Suppressor macrophage (primary cell): ENCODE measurements at places on chromosomes 6 and 20.

DNA sequence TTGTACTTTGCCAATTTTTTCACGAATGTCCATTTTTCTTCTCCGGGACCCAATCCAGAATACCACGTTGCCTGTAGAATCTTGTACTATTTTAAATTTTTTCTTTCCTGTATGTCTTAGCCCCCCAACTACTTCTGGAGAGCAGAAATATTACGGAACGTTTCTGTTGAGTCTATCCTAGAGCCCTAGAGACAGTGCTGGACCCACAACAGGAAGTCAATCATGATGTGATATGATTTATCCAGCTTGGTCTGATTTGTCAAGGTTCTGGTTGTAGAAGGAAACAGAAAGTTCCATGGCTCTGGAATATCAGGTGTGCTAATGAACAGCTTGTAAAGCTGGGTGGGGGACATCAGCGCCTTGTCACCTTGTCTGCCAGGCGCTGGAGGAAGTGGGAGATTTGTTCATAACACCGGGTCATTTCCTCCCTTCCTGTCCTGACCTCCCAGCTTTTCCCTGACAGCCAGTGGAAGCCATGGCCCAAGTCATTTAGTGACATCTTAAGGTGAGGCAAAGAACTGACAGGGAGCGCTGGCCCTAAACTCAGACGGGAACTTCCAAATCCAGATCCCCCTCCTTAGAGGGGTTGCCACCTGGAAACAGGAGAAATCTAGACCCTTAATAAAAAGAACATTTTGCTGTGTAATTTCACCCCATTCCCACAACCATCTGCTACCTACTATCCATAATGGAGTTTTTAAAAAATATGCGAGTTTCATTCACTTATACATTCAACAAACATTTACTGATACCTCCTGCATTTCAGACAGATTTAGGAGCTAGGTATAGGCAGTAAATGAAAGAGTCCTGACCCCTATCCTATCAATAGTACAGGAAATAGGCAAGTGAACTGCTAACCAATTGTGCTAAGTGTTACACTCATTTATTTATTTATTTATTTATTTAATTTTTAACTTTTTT is 130.5 kb downstream of the ZFP64 start:
- DNase-seq: no peak

DNA sequence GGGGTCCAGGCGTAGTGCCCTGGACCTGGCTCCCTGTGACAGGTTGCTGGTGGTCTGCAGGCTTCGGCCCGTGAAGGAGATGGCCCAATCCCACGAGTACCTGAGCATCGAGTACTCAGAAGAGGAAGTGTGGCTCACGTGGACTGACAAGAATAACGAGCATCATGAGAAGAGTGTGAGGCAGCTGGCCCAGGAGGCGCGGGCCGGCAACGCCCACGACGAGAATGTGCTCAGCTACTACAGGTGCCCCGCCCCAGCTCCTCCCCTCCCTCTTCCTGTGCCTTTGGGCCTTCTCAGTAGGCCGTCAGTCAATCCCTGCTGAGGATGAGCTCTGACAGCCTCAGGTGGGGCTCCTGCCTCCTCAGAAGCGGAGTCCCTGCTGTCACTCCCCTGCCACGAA is 42.6 kb downstream of the UQCC2 start:
- DNase-seq: no peak

DNA sequence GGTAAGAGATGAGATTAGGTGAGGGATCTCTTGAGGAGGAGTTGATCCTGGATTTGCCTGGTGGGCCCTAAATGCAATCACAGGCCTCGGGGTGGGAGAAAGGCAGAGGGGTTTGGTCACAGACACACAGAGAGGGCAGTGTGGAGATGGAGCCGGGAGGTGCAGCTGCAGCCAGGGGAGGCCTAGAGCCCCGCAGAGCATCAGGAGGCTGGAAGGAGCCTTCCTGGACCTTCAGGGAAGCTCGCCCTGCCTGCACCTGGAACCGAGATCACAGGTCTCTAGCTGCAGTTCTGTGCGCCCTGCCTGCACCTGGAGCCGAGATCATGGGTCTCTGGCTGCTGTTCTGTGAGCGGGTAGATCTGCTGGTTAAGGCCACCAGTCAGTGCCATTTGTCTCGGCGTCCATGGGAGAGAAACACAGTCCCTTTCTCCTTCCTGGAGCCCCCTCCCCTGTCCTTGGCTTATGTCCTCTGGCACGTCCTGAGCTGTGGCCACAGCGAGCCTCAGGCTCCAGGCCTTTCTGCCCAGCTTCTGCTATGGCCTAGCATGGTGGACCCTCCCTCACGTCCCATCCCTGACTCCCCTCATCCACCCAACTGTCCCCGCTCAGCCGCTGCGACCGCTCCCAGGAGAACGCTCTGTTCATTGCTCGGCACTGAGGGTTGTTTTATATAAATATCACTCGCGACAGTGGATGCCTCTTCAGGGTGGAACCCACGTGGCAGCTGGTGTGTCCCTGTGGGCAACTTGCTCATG is 112.0 kb downstream of the DACT2 start:
- no peak for DNase-seq

DNA sequence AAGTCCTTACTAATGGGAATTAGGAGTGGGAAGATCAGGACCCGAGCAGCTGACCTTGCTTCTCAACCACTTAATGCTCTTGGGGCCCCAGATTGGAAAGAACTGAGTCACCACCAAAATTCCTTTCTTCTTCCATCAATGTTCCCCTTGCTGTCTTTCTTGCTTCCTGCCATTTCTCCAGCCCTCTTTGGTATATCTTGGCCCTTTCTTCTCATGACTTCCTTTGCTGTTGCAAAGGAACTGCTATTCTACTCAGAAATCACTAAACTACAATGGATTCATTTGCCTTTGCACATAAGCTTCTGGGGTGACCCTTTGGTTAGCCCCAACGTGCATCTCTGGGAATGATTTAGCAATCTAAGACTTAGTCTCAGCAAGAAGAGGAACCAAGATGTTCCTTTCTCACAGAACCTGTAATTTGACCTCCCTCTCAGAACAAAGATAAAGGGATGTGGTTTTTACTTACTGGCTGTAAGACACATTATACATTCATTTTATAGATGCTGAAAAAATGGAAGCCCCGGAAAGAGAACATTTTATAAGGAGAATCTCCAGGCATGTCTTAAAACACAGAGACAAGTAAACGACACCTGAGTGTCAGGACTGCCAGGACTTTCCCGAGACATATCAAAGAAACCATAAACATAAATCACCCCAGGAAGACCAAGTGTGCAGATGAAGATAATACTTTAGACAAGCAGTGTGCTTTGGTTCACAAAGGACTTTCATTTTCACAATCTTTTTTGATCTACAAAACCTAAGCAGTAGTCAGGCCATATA is 99.0 kb upstream of the TNFAIP3 start:
- peak; percentile 74 for DNase-seq

DNA sequence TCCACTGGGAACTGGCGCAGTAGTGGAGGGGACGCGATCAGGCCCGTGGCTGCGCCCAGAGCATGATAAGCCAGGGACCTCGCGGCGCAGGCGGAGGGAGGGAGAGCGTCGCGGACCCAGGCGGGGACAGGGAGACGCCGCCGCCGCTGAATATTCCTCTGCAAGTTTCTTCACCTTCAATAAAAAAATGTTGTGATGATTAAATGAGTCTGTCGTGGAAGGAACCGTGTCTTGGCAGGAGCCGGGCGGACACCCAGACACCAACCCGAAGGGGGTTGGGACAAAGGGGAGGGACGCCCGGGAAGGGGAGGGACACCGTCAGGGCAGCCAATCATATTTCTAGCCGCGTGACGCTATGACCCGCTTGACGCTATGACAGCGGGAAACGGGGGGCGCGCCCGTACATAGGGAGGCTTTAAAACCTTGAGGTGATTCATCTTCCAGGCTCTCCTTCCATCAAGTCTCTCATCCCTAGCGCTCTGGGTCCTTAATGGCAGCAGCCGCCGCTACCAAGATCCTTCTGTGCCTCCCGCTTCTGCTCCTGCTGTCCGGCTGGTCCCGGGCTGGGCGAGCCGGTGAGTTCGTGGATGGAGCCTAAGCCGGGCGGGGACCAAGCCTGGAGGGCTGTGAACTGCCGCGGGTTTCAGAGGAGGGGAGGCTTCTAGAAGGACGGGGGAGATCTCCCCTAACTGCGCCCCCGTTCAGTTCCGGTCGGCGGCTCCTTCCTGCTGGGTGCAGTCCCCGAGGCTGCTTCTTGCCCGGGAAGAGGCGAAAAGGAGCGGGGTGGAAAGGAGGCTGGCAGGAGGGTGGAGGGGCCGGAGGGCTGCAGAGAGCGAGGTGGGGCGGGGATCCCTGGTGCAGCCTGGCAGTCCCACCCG is at the start of gene ULBP2:
Gene ULBP2, plus strand, starts transcription at position 432 of the 878 bp plus-strand sequence. Its CDS starts 59 bp downstream, at position 491.
- peak; percentile 92 for DNase-seq

DNA sequence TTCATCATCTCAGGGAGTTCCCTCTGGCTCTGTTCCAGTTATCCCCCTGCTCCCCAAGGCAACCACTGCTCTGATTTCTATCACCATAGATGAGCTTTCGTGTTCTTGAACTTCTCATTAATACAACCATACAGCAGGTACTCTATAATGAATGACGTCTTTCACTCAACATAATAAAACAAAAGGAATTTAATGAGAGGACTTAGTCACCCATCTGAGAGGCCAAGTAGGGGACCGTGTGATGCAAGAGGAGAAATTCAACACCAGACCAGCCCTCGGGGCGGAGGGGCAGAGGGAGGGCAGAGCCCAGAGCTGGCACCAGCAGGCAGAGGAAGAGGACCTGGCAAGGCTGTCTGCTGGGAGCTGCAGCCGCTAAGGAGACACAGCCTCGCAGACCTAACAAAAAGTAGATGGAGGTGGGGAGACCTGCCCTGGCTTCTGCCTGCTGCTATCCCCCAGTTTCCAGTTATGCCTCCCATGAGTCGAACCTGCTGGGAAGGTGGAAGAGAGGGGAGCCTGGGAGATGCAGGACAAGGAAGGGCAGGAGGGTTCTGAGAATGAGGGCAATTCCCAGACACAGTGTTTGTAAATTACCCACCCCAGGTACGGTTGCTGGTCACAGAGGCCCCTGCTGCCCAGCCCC is 13.8 kb downstream of the CCN5 start:
- DNase-seq: peak; percentile 16

- no peak for DNase-seq
Observed at GRCh38 chr6:139701003-139701402, 326.6 kb upstream of the CITED2 start.

- DNase-seq: peak; percentile 67
Observed at GRCh38 chr6:33132081-33132524, 56.3 kb downstream of the HLA-DPB1 start.

DNA sequence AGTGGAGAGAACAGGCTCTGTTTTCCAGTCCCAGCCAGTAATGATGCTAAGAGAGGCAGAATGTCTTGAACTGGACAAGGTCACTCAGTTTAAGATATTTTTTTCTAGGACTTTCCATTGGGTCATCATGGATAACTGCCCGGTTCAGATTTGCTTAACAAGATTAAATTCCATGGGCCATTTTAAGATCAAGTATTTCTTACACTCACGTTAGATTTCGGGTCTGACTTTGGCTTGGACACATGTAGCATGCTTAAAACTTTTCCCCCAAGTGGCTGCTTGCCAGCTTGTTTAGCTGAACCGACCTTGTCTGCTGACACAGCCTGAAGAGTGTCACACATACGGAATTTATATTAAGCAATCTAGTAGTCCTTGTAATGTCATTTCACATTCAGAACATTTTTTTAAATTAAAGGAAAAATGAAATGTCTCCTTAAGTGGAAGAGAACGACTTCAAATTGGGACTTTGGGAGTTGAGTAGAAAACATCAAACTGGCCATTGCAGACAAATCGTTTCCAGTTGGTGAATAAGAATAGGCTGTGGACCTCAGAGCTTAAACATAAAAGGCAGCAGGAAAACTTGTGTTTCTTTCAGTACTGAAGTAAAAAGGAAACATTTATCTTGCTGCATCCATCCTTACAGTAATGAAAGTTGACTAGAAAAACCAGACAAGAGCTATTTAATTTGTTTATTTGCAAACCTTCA is 29.0 kb downstream of the ARMC2 start:
- DNase-seq: peak; percentile 19

- no peak for DNase-seq
Observed at GRCh38 chr6:153849072-153849779, 189.8 kb upstream of the OPRM1 start.

GRCh38 chr6:9086331-9086730 is 651.0 kb upstream of the SLC35B3 start:
- no peak for DNase-seq

DNA sequence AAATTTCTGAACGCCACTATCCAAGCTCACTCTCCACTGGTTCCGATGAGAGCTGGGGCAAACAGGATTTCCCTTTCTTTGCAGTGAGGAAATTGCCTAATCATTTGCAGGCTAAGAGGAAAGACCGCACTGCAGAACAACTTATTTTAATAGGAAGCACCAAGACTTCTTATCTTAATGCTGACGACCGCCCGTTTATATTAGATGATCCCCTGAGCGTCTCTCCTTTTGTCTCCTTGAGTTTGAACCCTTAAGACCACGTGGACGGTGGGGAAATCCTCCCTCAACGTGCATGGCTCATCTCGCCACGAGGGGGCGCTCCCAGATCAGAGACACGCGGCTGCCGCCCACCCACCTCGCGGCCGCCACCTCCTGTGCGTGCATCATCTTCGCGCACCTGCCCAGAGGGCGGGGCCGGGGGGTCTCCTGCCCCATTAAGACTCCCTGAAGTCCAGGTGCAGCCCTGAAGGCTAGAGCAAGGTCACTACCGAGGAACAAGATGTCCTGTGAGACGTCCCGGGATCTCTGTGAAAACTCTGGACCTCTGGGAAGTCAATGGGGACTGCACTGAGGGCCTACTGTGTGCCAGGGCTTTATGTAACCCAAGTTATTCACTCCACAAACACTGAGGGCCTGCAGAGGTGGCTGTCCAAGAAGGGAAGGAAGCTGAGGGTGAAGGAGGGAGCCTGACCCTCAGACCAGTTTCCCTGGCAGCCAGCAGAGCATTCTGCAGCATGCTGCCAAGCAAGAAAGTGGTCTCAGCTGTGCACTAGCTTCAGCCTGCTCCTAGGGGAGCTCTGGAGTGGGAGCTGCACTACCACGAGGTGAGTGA is 28.1 kb downstream of the PDYN start:
- peak; percentile 79 for DNase-seq

DNA sequence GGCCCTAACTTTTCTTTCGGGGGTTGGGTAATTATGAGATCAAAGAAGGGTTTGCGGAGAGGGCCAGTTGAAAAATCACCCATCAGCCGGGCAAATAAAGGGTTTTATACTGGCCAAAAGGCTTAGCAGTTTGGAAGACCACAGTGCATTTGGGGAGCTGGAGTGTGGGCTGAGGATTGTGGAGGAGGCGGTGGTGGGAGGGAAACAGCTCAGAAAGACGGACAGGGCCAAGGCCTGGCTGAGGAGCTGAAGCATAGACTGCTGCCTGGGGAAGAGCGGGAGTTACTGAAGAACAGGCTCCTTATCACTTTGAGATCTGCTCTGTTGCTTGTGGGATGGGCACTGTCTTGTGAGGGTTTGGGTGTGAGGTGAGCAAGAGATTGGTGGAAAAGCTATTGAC is 144.2 kb downstream of the CARMIL1 start:
- DNase-seq: no peak

- DNase-seq: peak; percentile 67
Observed at GRCh38 chr6:20173833-20174792, 38.2 kb downstream of the MBOAT1 start.

GRCh38 chr6:88378639-88379038 is 212.5 kb upstream of the CNR1 start:
- DNase-seq: peak; percentile 19

GRCh38 chr6:89619567-89619966 is 19.0 kb downstream of the LYRM2 start:
- no peak for DNase-seq
